Kidney epithelial cell (primary cell): ENCODE measurements at places on chromosomes 5 and 9. TPM values are rescaled to one million over a fixed set of nuclear protein-coding genes. Genes with fewer than 3 reads are reported as not detected.

DNA sequence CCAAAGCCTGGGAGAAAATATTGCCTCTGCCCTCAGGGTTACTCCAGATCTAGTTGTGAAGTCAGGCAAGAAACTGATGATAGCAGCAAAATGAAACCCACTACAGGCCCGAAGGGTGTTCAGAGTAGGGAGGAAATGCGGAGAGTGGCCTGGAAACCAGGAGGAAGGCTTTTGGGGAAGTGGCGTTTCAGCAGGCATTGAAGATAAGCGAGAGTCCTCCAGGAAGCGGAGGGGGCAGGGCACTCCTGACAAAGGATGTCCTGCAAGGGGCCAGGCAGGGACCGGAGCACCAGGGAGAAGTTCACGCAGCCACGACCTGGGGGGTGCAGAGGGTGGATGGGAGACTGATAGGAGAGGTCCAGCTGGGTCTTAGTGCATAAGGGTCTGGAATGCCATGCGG lies 7.8 kb upstream of the FOXI1 start:
- no peak for DNase-seq

DNA sequence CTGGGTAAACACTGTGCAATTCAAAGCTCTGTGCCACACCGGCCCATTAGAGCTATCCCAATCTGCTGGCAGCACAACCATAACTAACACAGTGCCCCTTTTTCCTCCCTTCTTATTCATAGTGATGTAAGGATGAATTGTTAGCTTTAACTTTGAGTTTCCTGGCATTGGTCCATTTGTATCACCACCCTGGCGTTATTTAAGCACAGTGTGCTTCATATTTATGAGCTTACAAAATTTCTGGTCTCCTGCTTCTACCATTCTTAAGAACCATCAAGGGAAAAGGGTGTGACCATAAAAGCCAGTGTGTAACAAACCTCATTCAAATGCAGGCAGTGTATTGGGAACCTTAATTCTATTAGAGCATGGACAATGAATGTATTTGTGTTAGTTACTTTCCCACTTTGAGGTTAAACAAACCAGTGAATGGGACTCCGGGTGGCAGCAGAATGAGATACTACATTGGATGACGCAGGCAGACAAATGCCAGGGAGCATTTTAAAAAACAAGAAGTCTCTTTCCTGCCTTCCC lies 222.6 kb downstream of the TMEM161B start:
- DNase-seq = no peak

DNA sequence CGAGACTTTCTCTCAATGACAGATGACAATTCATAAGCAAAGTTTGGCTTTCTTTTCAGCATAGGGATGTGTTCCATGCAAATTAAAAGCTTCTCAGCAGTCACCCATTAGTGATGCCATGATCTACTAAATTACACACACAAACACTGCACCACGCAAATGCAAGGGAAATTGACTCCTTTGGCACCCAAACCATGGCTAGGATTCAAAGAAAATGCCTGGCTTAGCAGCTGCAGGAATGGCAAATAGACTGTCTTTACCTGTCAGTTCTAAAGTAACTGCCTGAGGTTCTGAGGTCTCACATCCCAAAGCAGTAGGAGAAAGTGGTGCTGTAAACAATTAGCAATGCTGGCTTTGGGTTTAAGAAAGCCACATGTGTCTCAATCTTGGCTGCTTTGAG lies 108.6 kb upstream of the ATP10B start:
- no peak for DNase-seq

- no peak for DNase-seq
Observed at GRCh38 chr9:130829762-130830161, 5.3 kb upstream of the ABL1 start.

DNA sequence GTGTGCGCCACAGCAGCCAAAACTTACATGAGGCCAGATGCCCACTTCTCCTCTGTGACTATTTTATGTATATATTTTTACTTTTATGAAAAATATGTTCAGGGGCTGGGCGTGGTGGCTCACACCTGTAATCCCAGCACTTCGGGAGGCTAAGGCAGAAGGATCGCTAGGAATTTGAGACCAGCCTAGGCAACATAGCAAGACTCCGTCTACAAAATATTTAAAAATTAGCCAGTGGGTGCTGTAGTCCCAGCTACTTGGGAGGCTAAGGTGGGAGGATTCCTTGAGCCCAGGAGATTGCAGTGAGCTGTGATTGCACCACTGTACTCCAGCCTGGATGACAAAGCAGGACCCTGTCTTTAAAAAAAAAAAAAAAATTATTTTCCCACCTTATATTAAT lies 83.2 kb downstream of the RFK start:
- no peak for DNase-seq

- no peak for DNase-seq
Observed at GRCh38 chr5:167061695-167062094, 1229.8 kb upstream of the WWC1 start.

- DNase-seq = no peak
Observed at GRCh38 chr5:134491841-134492442, 33.5 kb upstream of the JADE2 start.

DNA sequence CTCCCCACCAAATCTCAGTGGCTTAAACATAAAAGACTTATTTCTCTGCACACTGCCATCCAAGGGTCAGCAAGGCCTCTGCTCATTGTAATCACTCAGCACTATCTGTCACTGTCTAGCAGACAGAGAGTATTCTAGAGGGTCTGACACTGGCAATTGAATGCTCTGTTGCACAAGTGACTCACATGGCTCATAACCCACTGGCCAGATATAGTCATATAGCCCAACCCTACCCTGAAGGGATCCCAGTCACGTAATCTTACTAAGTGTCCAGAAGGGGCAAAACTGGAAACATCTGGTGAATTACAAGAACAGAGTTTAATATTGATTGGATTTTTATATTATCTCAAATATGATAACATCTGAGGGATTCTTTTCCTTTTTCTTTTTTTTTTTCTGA lies 80.7 kb downstream of the TSSK1B start:
- peak; percentile 55 for DNase-seq

Gene FOXD1
- 14.7 and 22.0 TPM in 2 replicates for total RNA-seq

Gene RNF180
- total RNA-seq = 11.5 and 16.3 TPM in 2 replicates

Gene ADRB2
- total RNA-seq = 0.75 and 1.2 TPM in 2 replicates

Gene SHC3
- 2.9 and 5.1 TPM in 2 replicates for total RNA-seq

Gene TMEM252
- total RNA-seq = not detected in 2 replicates

Gene CSF1R
- total RNA-seq = 0.41 and 0.75 TPM in 2 replicates

Gene GLRA1
- total RNA-seq = not detected in 2 replicates

Gene CXXC5
- 167 and 183 TPM in 2 replicates for total RNA-seq

Gene NSG2
- not detected in 2 replicates for total RNA-seq

Gene RMI1
- total RNA-seq = 4.5 and 6.7 TPM in 2 replicates

Gene LECT2
- total RNA-seq = not detected in 2 replicates
